ENCODE measurements at places on chromosomes 5 and 9. TPM values are rescaled to one million over a fixed set of nuclear protein-coding genes. Genes with fewer than 3 reads are reported as not detected.

The PLPP7 gene
- total RNA-seq = 8.2 TPM

DNA sequence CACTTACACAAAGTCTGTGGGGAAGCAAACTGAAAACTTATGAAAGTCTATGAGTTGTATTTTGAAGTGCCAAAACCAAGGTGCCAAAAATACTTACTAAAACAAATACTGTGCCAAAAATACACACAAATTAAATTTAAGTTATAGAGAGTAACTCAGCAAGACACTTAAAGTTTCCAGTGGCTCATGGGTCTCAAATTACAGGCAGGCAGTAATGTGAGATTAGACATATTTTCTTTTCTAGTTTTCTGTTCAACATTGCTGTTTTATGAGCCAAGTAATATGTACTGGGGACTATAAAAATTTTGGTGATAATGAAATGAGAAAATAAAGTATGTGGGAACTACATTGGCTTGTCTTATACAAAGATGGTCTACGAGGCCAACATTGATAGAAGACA lies 172.2 kb upstream of the SNX2 start:
- no peak for DNase-seq

GRCh38 chr9:99040251-99040900 lies 64.5 kb upstream of the TGFBR1 start:
- DNase-seq = no peak

GRCh38 chr5:98214240-98215051 lies 559.0 kb upstream of the RGMB start:
- DNase-seq = no peak

The LRRC14B gene
- not detected for total RNA-seq

The ADAMTS2 gene
- not detected for total RNA-seq

The INPP5E gene
- 6.1 TPM for total RNA-seq

DNA sequence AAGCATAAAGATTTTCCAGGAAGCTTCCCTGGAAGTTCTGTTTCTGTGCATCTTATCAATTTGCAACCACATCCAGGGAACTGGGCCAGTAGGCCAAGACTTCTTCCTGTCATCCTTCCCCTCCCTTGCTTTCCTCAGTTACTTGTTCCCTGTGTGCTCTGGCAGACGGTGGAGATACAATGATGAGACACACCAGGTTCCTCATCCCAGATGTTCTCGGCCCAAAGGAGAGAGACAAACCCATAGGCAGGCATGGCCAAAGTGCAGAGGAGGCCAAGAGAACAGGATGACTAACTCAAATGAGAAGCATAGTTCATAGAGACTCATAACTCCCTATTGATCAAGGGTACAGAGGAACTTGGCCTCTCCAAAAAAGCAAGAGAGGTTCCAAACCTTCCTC lies 652.6 kb downstream of the CCDC171 start:
- DNase-seq = no peak

- no peak for DNase-seq
Measured at GRCh38 chr9:131276891-131277286, 579 bp upstream of the FAM78A start.

- DNase-seq = no peak
Measured at GRCh38 chr9:78463750-78464149, 166.8 kb downstream of the PSAT1 start.

DNA sequence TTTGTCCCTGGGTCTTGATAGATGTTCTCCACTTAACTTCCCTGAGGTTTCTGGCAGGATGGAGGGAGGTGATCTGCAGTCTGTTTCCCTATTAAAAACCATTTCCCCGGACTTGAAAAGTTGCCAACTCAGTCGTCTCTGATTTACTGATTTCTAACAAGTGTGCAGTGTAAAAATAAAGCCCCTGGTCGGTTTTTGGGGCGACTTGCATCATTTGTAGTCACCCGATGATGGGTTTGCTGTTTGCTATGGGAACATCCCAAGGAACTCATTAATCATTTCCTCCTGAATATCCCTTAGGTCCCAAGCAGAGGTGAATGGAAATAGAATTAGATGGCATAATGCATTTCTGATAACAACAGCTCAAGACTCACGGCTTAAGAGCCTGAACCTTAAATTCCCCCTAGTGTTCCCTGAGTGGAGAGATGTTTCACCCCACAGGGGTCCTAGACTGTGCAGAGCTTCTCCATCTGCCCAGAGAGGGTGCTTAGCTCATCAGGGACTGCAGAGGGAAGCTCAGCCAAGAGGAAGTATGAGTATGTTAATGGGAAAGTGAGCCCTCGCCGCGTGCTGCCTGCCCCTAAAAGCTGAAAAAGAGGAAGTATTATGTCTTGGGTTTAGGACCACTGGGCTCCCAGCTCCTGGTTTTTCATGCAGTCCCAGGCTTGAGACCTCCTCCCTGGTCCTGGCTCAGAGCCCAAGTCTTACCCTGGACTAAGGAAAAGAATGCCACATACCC lies 115.1 kb upstream of the DAP start:
- DNase-seq = no peak

The PCDHAC2 gene
- total RNA-seq = 7.8 TPM

DNA sequence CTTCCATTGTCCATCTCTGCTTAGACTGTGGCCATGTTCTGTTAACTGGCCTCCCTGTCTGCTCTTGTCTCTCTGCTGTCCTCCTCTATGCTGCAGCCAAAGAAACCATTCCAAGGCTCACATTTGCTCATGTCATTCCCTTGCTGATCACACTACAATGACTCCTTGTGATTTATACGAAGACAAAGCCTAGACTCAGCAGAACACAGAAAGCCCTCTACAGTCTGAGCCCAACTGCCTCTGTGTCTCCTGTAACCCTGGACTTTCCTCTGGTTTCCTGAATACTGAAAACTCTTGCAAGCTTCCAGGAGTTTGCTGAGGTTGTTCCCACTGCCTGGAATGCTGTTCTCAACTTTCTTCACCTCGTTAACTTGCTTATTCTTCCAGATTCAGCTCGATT lies 191.8 kb downstream of the TMEM38B start:
- no peak for DNase-seq

The SQSTM1 gene
- total RNA-seq = 139 TPM

All from G401 (cell line).